Spleen (tissue), 13 donors: ENCODE measurements at places on chromosomes 3 and 15. TPM values are rescaled to one million over a fixed set of nuclear protein-coding genes. Genes with fewer than 3 reads are reported as not detected.

OXTR gene
- 1.4 TPM for total RNA-seq

LRRFIP2 gene
- 94.1 TPM for total RNA-seq

ILDR1 gene
- 3.1 TPM for total RNA-seq

CRBN gene
- 123 TPM for total RNA-seq

NAALADL2 gene
- total RNA-seq = 3.5 TPM

HEXA gene
- total RNA-seq = 172 TPM

EEF1AKMT4 gene
- 5.4 TPM for total RNA-seq
